ENCODE measurements at places on chromosomes 1 and 21.
A peak's percentile ranks its signal among the peaks of the same experiment; 100 is the strongest.

- no peak overlapping the region for H3K27ac ChIP-seq
- H3K27me3 ChIP-seq, result no peaks in the 10 kb centered on the region
- no peak for DNase-seq
Observed at GRCh38 chr1:50658459-50659076, 235.3 kb upstream of the DMRTA2 start.

DNA sequence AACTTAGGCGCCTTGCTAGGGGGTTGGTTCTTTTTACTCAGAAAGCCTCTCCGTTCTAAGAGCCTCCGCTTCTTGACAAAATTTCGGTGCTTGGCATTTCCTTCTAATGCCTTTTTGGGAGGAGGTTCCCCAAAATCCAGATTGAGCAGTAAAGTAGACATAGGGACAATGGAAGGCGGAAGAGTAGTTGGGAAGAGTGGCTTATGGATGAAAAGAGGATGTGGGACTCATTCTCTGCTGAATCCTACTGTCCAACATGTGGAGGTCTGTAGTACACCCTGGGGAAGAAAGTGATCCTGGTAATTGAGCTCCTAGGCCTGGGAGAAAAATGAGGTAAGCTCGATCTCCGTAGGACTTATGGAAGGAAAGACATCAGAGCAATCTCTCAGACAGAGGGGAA, 777 bp upstream of the METTL25B start:
- no peak overlapping the region for H3K4me3 ChIP-seq
- H3K27ac ChIP-seq, result no peak overlapping the region
- H3K27me3 ChIP-seq, result no peaks in the 10 kb centered on the region
- H3K36me3 ChIP-seq, result peaks cover 26% of the 10 kb centered on the region

DNA sequence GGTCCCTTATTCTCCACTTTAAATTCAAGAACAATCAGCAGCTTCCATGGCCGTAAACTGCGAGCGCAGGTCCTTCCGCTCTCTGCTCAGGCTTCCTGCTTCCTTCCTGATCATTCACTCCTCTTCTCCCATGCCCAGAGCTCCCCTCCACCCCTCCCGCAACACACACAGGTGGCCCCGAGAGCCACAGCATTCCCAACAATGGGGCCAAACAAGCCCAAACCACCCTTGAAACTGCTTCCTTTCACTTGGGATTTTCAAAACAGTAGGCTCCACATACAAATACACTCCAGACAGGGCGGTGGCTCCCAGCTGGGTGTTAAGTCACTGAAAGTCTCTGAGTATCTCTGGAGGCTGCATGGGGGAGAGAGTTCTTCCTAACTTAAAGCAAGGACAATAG, 11.4 kb downstream of the FAM89A start:
- no peaks in the 10 kb centered on the region for H3K4me1 ChIP-seq
- H3K27ac ChIP-seq, result no peak overlapping the region
- DNase-seq, result no peak
- no peak overlapping the region for H3K4me3 ChIP-seq
- no peaks in the 10 kb centered on the region for H3K36me3 ChIP-seq
- H3K27me3 ChIP-seq, result no peaks in the 10 kb centered on the region

DNA sequence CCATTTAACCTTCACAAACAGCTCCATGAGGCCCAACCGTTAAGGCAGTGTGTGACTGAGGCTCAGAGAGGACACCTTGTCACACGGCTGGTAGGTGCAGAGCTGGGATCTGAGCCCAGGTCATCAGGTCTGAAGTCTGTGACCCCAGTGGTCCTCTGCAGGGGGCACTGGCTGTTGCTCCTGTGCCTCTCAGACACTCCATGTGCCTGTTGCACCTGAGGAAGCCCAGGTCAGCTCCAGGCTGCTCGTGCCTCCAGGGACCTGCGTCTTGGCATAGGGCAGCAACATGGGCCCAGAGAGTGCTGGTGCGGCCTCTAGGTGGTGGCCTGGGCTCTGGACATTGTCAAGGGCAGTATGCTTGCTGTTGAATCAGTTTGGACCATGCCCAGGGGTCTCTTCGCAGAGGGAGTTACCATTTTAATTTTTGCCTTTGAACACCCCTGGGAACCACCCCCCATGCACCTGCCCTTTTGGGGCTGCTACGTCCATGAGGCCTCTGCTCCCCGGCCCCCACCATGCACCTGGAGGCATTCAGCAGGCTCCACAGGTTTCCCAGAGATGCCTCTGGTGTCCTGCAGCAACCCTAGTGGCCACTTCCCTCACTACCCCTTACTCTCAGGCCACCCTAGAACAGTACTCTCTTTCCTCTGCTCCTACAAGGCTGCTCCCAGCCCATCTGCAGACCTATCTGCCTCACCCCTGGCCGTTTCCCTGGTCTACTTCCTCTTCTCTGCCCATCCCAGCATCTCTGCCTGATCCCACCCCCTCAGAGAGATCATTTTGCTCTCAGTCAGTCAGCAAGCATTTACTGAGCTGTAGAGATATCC, 25.2 kb upstream of the EPS8L3 start:
- no peak overlapping the region for H3K4me3 ChIP-seq
- H3K27ac ChIP-seq, result peak overlapping the region; percentile 67

DNA sequence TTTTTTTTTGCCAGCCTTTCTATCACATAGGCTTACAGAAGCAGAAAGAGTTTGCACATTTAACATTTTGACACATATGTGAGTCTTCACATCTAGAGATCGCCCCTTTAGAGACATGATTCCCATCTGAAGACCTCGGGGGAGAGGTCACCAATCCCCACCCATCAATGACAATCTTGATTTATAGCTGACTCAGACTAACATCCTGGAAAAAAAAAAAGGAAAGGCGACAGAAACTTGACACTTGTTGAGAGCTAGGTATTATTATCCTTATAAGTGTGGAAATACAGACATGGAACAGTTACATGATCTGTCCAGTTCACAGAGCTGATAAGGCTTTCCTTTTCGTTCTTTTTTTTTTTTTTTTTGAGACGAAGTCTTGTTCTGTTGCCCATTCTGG, 28.0 kb upstream of the NID1 start:
- H3K36me3 ChIP-seq, result no peaks in the 10 kb centered on the region
- no peak overlapping the region for H3K4me3 ChIP-seq

GRCh38 chr1:91637539-91637994, 136.9 kb downstream of the CDC7 start:
- DNase-seq, result no peak
- H3K4me3 ChIP-seq, result no peak overlapping the region
- H3K36me3 ChIP-seq, result peaks cover 3% of the 10 kb centered on the region
- H3K4me1 ChIP-seq, result peaks cover 5% of the 10 kb centered on the region
- peaks cover 13% of the 10 kb centered on the region for H3K27me3 ChIP-seq

GRCh38 chr21:16534408-16535101, 804.8 kb downstream of the USP25 start:
- no peak overlapping the region for H3K4me3 ChIP-seq
- DNase-seq, result no peak
- H3K27ac ChIP-seq, result no peak overlapping the region
- H3K36me3 ChIP-seq, result no peaks in the 10 kb centered on the region
- no peaks in the 10 kb centered on the region for H3K27me3 ChIP-seq

- DNase-seq, result peak; percentile 66
- H3K36me3 ChIP-seq, result no peaks in the 10 kb centered on the region
- no peak overlapping the region for H3K4me3 ChIP-seq
- no peak overlapping the region for H3K27ac ChIP-seq
- peaks cover 51% of the 10 kb centered on the region for H3K27me3 ChIP-seq
Observed at GRCh38 chr1:157170677-157171515, 32.7 kb upstream of the ETV3 start.

DNA sequence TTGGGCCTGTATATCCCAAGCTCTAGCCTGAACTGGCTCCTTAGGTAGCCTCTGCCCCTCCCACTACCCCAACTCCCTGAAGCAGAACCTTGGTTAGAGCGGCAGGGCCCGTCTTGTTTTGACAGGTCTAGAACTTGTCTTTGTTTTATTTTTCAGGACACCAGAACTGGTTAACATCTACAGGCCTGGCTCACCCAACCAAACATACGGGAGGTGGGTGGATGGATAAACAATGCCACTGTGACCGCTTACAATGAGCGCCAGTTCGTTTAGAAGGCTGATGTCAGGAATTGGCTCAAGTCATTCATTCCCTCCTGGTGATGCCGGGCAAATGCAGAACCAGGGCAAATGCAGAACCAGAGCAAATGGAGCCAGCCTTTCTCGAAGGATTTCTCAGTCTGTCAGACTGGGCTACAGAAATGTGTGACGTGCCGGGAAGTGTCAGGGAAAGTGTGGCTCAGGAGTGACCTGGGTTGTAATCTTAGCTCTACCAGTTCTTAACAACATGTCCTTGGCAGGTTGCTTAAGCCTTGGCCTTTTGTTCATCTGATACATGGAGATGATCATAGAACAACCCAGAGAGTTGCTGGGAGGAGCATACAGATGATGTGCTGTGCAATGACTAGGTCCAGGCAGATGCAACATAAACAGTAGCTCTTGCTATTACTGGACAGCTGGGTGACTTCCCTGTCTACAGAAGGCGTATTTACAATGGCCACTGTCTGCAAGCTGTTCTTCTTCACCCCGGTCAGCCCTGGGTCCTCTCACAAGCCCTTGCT, 30.5 kb upstream of the BTG2 start:
- H3K27ac ChIP-seq, result peak overlapping the region; percentile 71
- DNase-seq, result no peak
- H3K27me3 ChIP-seq, result no peaks in the 10 kb centered on the region
- peak overlapping the region; percentile 67 for H3K4me3 ChIP-seq

GRCh38 chr1:208084220-208084619, 160.0 kb downstream of the PLXNA2 start:
- H3K4me3 ChIP-seq, result no peak overlapping the region
- H3K27me3 ChIP-seq, result peaks cover 8% of the 10 kb centered on the region
- peaks cover 19% of the 10 kb centered on the region for H3K4me1 ChIP-seq

- H3K27ac ChIP-seq, result no peak overlapping the region
- H3K4me3 ChIP-seq, result no peak overlapping the region
- H3K36me3 ChIP-seq, result peaks cover 19% of the 10 kb centered on the region
- peaks cover 3% of the 10 kb centered on the region for H3K27me3 ChIP-seq
- peak; percentile 47 for DNase-seq
Observed at GRCh38 chr1:1337793-1338147, 6.7 kb downstream of the TAS1R3 start.

GRCh38 chr1:239785576-239785975, 306.1 kb upstream of the FMN2 start:
- H3K4me1 ChIP-seq, result no peaks in the 10 kb centered on the region
- no peak for DNase-seq
- H3K27ac ChIP-seq, result no peak overlapping the region

All from activated naive CD4-positive, alpha-beta T cell treated with anti-CD3 and anti-CD28 coated beads, Interleukin-2, amount 10 ng/mL, durations not matched to agents 7 days and 5 days (primary cell).